Prostate gland (tissue), 2 donors: ENCODE measurements at places on chromosomes 16 and 17. TPM values are rescaled to one million over a fixed set of nuclear protein-coding genes. Genes with fewer than 3 reads are reported as not detected.

RNF222 gene
- not detected for total RNA-seq

SLC5A2 gene
- total RNA-seq, result 0.62 TPM

TBC1D28 gene
- total RNA-seq, result 1.2 TPM

KRT31 gene
- not detected for total RNA-seq

SMPD3 gene
- 27.8 TPM for total RNA-seq

ECI1 gene
- total RNA-seq, result 87.0 TPM

MYH8 gene
- total RNA-seq, result 0.05 TPM

MAF gene
- total RNA-seq, result 131 TPM

TAC4 gene
- not detected for total RNA-seq

PRSS8 gene
- total RNA-seq, result 118 TPM

LAT gene
- 4.7 TPM for total RNA-seq

ABCA6 gene
- total RNA-seq, result 3.2 TPM

MYH3 gene
- total RNA-seq, result 5.9 TPM
